ENCODE measurements at places on chromosomes 2 and 18.

GRCh38 chr2:241850544-241851324 is 8.0 kb downstream of the PDCD1 start:
- no peak for DNase-seq

GRCh38 chr2:10305254-10305635 is 2.5 kb downstream of the HPCAL1 start:
- no peak for DNase-seq

DNA sequence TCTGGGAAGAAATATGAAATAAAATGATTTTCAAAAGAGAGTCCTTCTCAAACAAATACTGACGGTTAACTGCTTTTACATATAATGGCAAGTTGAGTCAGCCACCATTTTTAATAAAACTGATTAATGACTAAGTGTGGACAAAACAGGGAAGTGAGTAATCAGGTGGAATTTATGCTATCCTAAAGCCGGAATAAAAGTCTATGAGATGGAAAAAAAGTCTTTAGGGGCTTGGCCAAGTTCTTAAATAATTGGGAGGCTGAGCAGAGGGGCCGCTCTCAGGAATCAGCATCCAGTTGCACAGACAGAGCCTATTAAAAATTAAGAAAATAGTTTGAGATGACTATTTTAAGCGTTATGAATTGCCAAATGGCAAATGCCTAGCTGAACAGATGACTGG is 58.6 kb upstream of the AFF3 start:
- DNase-seq: no peak

DNA sequence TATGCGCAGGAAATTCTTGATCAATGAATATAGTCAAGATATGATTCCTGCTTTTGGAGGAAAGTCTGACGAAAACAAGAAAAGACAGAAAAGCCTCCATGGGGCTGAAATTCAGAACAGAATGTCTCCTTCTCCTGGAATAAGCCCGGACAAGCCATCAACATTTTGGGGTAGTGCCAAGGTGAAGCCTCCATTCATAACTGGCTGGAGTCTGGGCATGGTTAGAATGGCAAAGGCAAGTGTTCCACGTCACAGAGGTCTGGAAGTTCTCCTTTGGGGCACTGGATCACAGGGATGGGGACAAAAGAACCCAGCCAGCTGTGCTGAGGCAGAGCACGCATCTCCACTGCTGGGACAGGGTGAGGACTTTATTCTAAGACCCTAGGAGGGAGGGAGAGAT is 505.7 kb downstream of the CMPK2 start:
- no peak for DNase-seq

GRCh38 chr2:72128059-72128842 is 19.4 kb downstream of the CYP26B1 start:
- no peak for DNase-seq

GRCh38 chr18:76368976-76369375 is 126.1 kb downstream of the ZNF516 start:
- DNase-seq: no peak

Measured in muscle of back (tissue), 13 donors.